CD4-positive, alpha-beta T cell treated with Interleukin-4 for 4 hours (primary cell): ENCODE measurements at places on chromosomes 13 and 19.

DNA sequence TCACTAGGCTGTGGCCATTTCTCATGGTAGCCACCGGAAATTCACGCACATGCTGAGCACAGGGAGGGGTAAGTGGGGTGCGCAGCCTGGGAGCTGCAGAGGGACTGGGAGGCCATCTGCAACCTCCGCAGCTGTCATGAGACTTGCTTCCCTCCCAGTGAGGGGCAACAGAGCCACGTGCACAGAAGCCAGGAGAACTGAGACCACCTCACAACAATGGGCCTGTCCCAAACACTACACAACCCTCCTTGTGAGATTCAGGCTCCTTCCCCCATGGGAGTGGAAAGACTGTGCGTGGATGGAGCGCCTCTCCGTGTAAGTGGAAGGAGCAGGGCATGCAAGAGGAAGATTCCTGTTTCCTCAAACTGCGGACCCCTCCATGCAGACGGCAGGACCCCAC lies 8.8 kb downstream of the C3 start:
- no peak for DNase-seq

DNA sequence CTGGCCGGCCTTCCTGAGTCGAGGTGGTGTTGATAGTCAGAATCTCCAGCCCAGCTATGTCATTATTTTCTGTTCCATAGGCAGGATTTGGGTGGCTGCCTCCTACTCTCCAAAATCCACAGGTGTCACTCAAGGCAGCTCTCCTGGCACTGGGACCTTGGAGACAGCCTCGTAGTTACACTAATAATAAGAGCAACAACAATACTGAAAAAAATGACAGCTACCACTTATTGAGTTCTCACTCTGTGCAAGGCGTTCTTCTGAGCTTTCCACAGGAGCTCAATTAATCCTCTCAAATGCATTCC lies 12.2 kb upstream of the KLK12 start:
- DNase-seq, result no peak

DNA sequence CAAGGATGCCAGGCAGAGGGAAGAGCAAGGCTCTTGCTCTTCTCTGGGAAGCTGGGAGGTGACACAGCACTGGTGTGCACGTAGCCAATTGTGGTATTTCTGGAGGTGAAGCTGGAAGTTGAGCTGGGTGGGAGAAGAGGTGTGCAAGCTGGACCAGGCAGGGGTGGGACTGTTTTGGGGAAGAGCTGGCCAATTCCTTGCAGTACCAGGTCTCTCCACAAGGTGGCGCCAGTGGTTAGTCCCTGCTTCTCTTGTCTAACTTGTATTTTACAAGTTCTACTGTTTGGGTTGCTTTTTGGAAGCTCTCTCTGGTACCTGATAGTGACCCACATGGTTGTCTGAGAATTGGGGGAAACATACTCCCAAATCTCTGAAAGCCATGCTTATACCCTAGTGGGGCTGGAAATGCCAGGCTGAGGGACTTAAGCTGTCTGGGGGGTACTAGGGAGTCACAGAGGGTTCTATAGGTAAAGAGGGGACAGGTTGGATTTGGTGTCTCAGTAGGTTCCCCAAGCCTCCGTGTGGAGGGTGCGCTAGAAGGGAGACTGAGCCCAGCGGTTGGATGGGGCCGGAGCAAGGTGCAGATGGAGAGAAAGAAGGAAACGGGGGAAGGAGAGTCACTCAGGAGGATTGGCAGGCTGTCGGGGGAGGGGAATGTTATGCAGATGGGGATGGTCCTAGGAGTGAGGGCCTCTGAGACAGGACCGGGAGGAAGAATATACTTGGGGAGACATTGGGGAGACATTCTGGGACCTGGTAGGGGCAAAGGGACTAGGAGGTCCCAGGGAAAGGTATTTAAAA lies 3.0 kb downstream of the HPN start:
- DNase-seq, result peak; percentile 48

GRCh38 chr13:22053053-22053452 lies 382.2 kb downstream of the FGF9 start:
- no peak for DNase-seq

DNA sequence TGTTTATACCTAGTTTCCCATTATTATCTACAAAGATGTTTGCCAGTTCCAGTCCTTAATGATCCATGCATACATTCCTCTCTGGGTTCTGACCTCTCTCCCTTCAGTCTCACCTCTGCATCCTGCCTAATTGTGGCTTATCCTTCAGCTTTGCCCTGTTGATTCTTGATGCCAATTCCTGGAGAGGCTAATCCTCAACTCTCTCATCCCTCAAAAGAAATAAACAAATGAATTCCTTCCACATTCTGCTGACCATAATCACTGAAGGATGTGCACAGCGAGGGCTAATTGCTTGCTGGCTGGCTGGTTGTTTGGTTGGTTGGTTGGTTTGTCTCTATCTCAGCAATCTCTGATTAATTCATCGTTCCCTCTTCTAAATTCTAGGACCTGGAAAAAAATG lies 113.8 kb downstream of the IRS2 start:
- DNase-seq, result no peak

DNA sequence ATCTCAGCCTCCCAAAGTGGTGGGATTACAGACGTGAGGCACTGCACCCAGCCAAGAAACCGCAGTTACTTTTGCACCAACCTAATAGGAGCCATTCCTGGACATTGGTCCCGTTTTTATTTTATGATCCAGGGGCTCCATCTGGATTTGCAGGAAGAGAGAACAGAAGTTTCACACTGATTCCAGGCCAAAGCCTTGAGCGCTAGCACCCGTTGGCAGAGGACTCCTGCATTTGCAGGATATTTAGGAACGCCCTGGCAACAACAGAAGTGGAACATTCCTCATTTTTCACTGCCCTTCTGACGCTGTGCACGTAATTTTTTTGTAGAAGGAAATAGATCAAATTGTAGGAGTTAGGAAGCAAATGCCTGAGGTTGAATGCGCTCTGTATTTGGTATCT lies 11.7 kb upstream of the SULT2A1 start:
- DNase-seq, result no peak

DNA sequence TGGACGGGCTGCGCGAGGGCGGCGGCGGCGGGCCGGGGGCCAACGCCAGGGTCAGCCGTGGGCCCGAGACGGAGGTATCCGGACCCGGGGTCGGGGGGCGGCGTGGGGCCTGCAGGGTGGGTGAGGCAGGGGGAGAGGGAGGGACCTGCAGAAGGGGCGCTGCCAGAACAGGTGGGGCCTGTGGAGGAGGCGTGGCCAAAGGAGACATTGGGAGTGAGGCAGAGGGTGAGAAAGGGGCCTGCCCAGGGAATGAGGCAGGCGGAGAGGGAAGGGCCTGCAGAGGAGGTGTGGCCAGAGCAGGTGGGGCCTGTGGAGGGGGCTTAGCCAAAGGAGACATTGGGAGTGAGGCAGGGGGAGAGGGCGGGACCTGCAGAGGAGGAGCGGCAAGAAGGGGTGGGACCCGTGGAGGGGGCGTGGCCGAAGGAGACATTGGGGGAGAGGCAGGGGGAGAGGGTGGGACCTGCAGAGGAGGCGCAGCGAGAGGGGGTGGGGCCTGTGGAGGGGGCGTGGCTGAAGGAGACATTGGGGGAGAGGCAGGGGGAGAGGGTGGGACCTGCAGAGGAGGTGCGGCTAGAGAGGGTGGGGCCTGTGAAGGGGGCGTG lies 4.2 kb downstream of the PRR36 start:
- DNase-seq, result peak; percentile 37

DNA sequence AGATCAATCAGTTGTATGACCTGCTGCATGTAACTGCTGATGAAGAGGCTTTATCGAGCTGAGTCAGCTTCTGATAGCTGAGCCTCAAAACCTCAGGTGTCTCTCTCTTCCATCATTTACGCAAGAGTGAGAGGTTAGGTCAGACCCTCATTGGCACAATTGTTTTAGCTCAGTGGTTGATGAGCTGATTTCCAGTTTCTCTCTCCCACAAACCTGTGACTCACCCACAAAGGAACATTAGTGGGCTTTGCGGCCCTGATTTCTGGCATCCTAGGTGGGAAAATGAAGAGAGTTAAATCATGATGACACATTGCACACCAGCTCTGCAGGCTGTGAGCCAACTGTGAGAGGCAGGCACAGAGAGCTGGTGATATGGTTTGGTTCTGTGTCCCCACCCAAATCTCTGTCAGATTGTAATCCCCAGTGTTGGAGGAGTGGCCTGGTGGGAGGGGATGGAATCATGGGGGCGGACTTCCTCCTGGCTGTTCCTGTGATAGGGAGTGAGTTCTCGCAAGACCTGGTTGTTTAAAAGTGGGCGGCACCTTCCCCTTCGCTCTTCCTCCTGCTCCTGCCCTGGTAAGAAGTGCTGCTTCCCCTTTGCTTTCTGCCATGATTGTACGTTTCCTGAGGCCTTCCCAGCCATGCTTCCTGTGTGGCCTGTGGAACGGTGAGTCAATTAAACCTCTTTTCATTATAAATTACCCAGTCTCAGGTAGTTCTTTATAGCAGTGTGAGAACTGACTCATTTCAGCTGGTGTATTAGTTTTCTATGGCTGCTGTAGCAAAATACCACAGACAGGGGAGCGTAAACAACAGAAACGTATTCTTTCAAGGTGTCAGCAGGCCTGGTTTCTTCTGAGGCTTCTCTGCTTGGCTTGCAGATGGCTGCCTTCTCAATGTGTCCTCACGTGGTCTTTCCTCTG lies 33.5 kb upstream of the TMTC4 start:
- no peak for DNase-seq

GRCh38 chr19:27744926-27745768 lies 1467.8 kb downstream of the UQCRFS1 start:
- DNase-seq, result no peak

GRCh38 chr13:112351825-112352224 lies 24.3 kb upstream of the SPACA7 start:
- DNase-seq, result no peak

GRCh38 chr19:42478765-42479311 lies 36.1 kb upstream of the CXCL17 start:
- no peak for DNase-seq

DNA sequence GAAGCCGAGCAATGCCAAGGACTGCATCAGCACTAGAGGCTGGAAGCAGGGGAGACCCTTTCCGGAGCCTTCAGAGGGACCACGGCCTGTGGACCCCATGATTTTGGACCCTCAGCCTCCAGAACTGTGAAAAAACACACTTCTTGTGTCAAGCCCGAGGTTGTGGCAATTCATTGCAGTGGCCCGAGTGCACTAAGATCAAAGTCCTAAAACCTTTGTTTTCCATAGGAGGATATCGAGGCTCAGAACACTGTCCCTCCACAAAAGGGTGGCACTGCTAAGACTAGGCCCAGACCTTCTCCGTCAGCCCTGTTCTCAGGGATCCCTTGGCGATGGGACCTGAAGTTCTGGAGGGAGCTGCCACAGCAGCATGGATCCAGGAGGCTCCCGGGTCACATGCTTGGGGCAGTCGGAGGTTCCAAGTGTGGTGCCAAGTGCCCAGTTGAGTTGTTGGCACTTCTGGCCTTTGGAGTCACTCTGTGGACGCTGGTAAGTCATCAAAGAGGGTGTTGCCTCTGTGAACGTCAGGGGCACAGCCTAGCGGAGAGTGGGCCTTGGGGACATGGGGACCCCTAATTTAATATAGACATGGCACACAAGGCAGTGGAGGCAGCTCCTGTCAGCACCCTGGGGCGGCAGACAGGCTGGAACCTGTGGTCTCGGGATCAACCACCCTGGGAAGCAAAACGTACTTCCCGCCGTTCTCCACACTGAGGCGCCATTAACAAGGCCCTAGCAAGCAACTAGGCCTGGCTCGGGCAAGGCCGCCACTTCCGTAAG lies 199.2 kb downstream of the COL4A1 start:
- no peak for DNase-seq

- DNase-seq, result no peak
These were observed at the start of gene VSTM1 for GRCh38 chr19:54063350-54064116. VSTM1 (minus strand) TSS chr19:54063897; CDS start chr19:54063777, 120 bp downstream.

DNA sequence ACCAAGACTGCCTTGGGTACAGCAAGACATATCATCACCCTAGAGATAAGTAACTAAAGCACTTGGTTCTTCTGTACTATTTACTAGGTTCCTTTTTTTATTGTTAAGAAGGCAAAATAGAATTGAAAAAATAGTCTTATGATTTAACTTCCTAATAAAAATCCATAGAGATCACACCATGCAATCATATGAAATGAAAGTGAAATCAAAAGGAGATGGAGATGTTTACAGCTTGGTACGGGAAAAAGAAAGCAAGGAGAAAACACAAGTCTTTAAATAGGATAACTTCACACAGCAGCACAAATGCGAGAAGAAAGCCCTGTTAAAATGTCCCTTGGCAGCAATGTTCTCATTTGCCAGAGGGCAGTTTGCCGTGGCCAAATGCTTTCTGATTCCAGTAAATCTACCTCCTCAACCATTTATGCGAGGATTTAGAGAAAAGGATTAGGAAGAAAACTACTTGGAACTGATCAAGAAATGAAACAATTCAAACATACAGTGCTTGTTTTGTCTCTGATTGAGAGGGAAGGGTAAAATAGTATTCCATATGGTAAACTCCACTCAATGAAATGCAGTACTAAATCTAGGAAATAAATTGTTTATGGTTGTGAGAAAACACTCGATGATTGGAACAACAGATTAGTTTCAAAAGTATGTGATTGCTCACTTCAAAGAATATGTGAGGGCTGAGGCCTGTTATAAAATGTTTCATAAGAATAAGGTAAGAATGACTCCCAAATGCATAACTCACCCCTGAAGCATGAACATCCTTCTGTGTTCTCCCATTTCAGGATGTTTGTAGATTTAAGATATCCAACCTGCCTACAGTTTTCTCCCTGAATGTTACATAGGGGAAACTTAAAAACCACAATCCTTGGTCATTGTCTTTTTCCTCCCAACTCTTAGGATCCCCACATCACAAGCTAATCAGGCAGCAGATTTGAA lies 487.8 kb downstream of the DACH1 start:
- no peak for DNase-seq

GRCh38 chr13:24023073-24023472 lies 125.8 kb upstream of the C1QTNF9B start:
- no peak for DNase-seq
